Right ventricle myocardium inferior (tissue), 1 donor: ENCODE measurements at places on chromosomes 4 and X. TPM values are rescaled to one million over a fixed set of nuclear protein-coding genes. Genes with fewer than 3 reads are reported as not detected.

The ITM2A gene
- total RNA-seq = 76.8 TPM

The MORC4 gene
- total RNA-seq = 2.8 TPM

DNA sequence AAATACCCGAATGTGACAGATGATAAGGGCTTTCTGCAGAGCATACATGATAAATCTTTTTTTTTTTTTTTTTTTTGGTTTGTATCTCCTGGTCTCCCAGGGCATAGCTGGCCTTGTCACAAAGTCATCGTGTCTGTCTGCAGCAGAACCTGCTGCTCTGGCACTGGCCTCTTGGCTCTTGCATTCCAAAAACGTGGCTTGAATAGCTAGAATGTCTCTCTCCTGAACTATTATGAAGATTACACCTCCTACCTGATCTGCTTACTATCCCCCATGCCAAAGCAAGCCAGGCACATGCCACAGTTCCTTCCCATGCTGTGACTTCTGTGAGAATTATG, 50.4 kb upstream of the SCRG1 start:
- no peak for DNase-seq

GRCh38 chr4:87804871-87805270, 5.5 kb downstream of the IBSP start:
- DNase-seq = no peak

The P2RY8 gene
- total RNA-seq = 1.9 TPM
